Stimulated activated CD8-positive, alpha-beta memory T cell treated with anti-CD3 and anti-CD28 coated beads, Interleukin-2, amount 100 ng/mL, for 48 hours (primary cell): ENCODE measurements at places on chromosomes 5 and 9.

- no peak for DNase-seq
Measured at GRCh38 chr5:20369518-20369885, 381.5 kb upstream of the CDH18 start.

DNA sequence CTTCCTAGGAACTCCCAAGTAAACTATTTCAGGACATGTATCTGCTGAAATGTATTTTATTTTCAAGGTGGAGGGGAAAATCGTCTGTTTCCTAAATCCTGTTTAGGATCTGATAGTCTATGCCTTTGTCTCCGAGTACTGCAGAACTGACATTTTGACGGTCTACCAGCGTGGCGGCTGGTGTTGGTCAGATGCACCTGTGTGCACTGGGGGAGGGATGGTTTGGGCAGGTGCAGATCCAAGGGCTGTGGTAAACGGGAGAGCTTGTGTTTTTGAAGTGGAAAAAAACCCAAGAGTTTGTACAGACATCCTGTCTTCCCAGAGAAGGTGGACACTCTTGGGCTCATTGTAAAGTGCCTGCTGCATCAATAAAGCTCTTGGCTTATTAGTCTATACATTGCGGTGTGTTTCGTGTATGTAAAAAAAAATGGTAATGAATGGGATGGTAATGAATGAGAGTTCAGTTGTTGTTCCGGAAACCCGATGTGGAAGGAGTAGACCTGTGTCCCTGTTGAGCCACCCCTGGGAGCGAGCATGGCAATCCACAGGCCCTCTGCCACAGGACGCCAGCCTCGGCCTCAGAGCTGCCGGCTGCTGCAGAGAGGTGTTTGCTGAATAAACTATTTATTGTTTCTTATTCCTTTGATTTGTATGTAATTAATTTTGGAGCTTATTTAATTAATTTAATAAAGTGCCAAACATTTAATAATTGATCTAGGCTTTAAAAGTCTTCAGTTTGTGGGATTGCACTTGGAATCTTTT, 15.3 kb downstream of the ARPC5L start:
- no peak for DNase-seq

- no peak for DNase-seq
Measured at GRCh38 chr9:113646491-113646890, 183.0 kb downstream of the RGS3 start.

- DNase-seq, result no peak
Measured at GRCh38 chr9:82363198-82363597, 374.6 kb downstream of the SPATA31D1 start.

DNA sequence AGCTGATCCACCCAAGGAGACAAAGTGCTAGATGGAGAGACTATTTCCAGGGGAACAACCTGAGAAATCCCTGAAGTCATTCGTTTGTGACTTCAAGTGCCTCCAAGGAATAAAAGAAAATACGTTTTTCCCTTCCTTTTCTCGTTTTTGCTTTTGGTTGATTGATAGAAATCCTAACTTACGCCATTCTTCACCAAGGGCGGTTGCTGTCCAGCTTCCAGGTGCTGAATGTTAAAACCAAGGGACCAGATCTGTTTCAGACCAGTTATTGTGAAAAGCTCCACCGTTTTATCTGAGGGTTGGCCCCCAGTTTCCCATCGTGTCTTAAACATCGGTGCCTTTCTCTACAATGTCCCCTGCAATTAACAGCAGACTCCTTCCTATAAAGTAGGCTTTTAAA, 600.7 kb upstream of the SGCD start:
- no peak for DNase-seq
